ENCODE measurements at places on chromosomes 6 and 20. TPM values are rescaled to one million over a fixed set of nuclear protein-coding genes. Genes with fewer than 3 reads are reported as not detected.

- H3K27me3 ChIP-seq = no peaks in the 10 kb centered on the region
- DNase-seq = peak; percentile 91
- H3K4me1 ChIP-seq = no peaks in the 10 kb centered on the region
- H3K27ac ChIP-seq = peak overlapping the region; percentile 59
Observed at GRCh38 chr20:50379049-50379990, 130.9 kb upstream of the PTPN1 start.

GRCh38 chr6:7108964-7109836 is 1.4 kb downstream of the RREB1 start:
- H3K27ac ChIP-seq = peak overlapping the region; percentile 99
- H3K27me3 ChIP-seq = no peaks in the 10 kb centered on the region
- peak overlapping the region; percentile 92 for H3K4me3 ChIP-seq
- DNase-seq = peak; percentile 76
- peaks cover 14% of the 10 kb centered on the region for H3K4me1 ChIP-seq

GRCh38 chr6:95478941-95479340 is 98.4 kb upstream of the MANEA start:
- no peaks in the 10 kb centered on the region for H3K36me3 ChIP-seq
- H3K27ac ChIP-seq = no peak overlapping the region
- H3K27me3 ChIP-seq = no peaks in the 10 kb centered on the region
- no peaks in the 10 kb centered on the region for H3K4me1 ChIP-seq
- DNase-seq = no peak

DNA sequence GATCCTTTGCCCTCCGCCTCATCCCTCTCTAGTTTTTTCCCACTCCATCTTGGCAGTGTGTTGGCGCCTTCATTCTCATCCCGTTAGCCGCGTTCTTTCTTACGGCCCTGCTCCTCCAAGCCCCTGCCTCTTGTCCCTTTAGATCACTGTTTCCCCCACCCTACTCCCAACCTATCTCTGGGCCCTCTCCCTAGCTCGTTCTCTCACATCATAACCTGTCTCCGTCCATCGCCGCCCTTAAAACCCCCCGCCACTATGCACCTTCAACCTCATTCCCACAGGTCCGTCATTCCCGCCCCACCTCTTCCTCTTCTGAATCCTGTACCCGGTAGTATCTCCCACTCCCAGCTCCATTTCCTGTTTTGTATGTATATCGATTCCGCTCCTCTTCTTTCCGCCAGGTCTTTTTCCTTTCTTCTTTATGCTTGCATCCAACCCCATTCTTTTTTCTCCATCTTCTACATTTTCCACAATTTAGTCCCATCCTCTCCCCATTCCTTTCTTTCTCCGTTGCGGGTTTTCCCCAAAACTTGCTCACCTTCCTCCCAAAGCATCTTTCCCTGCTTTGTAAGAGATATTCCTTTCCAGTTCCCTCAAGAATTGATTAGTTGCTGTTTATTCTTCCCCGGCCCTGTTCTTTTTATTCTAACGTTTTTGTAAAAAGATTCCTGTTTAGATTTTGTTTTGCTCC is 671 bp downstream of the EFHC1 start:
- peaks cover 5% of the 10 kb centered on the region for H3K4me1 ChIP-seq
- peak overlapping the region; percentile 79 for H3K4me3 ChIP-seq
- H3K27me3 ChIP-seq = no peaks in the 10 kb centered on the region
- no peak for DNase-seq
- peak overlapping the region; percentile 47 for H3K27ac ChIP-seq

DNA sequence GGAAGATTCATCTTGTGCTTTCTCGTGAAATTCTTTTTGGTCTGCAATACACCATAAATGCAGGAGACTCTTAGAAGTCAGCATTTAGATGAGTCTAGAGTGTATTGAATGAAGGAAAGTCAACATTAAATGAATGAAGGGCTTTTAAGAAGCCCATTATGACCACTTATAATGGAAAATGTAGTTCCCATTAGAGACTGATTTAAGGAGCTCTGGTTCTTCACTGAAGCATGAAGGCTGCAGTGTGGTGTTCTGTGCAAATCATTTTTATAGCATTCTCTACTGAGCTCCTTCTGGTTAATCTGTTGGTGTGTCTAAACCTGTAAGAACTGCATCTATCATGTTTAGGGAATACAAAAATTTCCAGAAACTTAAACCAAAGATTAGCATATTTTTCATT is 19.7 kb downstream of the NCOA7 start:
- no peak for DNase-seq
- no peak overlapping the region for H3K27ac ChIP-seq
- no peak overlapping the region for H3K4me3 ChIP-seq
- no peaks in the 10 kb centered on the region for H3K4me1 ChIP-seq
- H3K27me3 ChIP-seq = no peaks in the 10 kb centered on the region

GRCh38 chr6:42025066-42025844 is 25.1 kb upstream of the TAF8 start:
- no peaks in the 10 kb centered on the region for H3K4me1 ChIP-seq
- H3K27ac ChIP-seq = no peak overlapping the region
- DNase-seq = no peak

DNA sequence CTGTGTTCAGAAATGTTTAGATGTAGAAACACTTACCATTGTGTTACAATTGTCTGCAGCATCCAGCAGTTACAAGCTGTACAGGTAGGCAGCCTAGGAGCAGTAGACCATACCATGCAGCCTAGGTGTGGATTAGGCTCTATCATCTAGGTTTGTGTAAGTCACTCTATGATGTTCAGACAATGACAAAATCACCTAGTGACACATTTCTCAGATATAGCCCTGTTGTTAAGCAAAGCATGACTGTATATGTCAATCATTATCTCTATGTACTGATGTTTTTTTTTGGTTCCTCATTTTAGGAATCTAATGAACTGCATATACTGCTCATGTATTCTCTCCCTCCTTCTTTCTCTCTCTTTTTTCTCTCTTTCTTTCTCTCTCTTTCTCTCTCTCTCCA is 22.2 kb downstream of the CST8 start:
- H3K4me3 ChIP-seq = no peak overlapping the region
- H3K36me3 ChIP-seq = no peaks in the 10 kb centered on the region

DNA sequence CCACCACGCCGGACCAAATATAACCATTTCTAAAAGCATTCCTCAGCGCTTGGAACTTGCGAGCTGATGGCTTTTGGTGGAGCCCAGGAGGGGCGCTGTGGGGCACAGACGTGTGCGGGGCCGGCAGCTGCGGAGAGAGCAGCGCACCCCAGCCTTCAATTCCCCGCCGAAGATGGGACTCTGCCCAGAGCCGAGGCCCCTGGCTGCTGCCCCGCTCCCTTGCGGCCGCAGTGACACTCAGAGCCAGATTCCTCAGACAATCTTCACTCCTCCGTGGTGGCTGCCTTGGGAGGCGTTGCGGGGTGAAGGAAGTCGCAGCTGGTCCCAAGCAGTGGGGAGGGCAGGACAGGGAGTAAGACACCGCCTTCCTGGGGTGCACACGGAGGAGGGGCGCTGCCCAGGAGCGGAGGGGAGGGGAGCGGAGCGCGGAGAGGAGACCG is 87.7 kb downstream of the TMEM242 start:
- H3K4me1 ChIP-seq = no peaks in the 10 kb centered on the region
- peak; percentile 67 for DNase-seq
- H3K4me3 ChIP-seq = peak overlapping the region; percentile 52
- peaks cover 12% of the 10 kb centered on the region for H3K27me3 ChIP-seq

- no peak for DNase-seq
- no peaks in the 10 kb centered on the region for H3K27me3 ChIP-seq
- no peaks in the 10 kb centered on the region for H3K36me3 ChIP-seq
- no peaks in the 10 kb centered on the region for H3K4me1 ChIP-seq
- H3K4me3 ChIP-seq = no peak overlapping the region
- no peak overlapping the region for H3K27ac ChIP-seq
Observed at GRCh38 chr20:9360431-9360830, 154.0 kb upstream of the LAMP5 start.

- no peak overlapping the region for H3K4me3 ChIP-seq
- no peaks in the 10 kb centered on the region for H3K36me3 ChIP-seq
- no peaks in the 10 kb centered on the region for H3K27me3 ChIP-seq
- H3K27ac ChIP-seq = no peak overlapping the region
Observed at GRCh38 chr6:12313306-12313991, 23.3 kb downstream of the EDN1 start.

DNA sequence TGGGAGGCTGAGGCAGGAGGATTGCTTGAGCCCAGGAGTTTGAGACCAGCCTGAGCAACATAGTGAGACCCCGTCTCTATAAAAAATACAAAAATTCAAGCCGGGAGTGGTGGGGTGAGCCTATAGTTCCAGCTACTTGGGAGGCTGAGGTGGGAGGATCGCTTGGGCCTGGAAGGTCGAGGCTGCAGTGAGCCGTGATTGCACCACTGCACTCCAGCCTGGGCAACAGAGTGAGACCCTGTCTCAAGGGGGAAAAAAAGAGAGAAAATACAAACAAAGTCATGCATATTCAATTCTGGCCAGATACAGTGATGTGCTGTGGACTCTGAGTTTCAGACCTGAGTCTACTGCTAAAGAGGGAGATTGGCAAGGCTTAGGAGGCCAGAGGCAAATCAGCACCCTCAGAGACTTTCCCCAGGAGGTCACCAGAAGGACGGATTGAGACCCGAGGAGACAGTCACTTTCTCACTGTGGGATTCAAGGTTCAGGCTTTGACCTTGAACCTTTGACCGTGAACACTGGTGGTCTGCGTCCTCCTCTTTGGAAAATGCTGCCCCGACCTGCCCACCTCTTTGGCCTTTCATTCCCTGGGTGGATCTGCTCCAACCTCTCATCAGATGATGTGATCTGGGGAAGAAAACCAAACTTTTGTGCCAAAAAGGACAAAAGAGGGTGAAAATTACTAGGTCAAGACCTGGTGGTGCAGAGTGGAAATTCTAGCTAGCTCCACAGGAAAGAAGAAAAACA is 31.2 kb downstream of the TGM2 start:
- no peak overlapping the region for H3K4me3 ChIP-seq
- no peak for DNase-seq
- H3K4me1 ChIP-seq = no peaks in the 10 kb centered on the region
- H3K36me3 ChIP-seq = no peaks in the 10 kb centered on the region

DNA sequence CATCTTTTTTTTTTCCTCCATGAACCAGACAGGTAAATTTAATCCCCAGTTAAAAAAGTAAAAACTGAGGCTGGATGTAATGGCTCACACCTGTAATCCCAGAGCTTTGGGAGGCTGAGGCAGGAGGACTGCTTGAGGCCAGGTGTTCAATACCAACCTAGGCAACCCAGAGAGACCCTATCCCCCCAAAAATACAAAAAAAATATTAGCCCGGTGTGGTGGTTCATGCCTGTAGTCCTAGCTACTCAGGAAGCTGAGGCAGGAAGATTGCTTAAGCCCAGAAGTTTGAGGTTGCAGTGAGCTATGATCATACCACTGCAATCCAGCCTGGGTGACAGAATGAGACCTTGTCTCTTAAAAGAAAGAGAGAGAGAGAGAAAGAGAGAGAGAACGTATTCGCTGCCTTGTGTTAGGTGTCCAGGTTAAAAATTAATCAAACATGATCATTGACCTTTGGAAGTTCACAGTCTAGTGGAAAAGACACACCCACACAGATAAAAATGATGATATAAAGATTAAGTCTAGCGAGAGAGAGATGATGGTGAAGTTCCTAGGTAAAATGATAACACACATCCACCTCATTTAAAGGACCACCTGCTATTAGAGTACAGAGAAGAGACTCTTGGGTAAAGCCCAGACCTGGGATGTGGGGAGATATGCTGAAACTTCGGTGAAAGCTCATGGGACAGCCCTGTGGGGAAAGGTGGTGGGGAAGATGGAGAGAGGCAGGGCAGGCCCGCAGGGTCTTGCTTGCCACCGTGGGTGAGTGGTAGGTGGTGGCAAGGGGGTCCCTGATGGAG is 4.8 kb upstream of the NHSL1 start:
- H3K36me3 ChIP-seq = no peaks in the 10 kb centered on the region
- peaks cover 19% of the 10 kb centered on the region for H3K4me1 ChIP-seq
- no peak for DNase-seq
- peak overlapping the region; percentile 87 for H3K27ac ChIP-seq

DNA sequence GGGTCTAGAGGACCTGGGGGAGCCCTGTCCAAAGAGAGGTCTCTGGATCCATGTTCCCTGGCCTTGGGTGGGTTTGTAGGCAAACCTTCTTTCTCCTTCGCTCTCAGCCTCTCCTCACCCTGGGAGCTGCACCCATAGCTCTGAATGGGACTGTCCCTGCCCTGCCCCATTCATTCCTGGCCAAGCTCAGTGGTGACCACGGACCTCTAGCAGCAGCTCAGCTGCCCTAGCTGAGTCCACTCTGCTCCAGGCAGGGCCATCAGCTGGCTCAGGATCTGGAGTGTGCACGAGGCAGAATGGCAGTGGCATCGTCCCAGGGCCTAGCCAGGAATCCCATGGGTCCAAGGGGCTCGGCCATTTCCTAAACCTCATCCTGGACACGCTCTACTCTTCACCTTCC is 5.3 kb downstream of the ULBP3 start:
- H3K4me3 ChIP-seq = no peak overlapping the region
- no peaks in the 10 kb centered on the region for H3K27me3 ChIP-seq
- H3K36me3 ChIP-seq = no peaks in the 10 kb centered on the region
- H3K4me1 ChIP-seq = no peaks in the 10 kb centered on the region
- H3K27ac ChIP-seq = no peak overlapping the region

DNA sequence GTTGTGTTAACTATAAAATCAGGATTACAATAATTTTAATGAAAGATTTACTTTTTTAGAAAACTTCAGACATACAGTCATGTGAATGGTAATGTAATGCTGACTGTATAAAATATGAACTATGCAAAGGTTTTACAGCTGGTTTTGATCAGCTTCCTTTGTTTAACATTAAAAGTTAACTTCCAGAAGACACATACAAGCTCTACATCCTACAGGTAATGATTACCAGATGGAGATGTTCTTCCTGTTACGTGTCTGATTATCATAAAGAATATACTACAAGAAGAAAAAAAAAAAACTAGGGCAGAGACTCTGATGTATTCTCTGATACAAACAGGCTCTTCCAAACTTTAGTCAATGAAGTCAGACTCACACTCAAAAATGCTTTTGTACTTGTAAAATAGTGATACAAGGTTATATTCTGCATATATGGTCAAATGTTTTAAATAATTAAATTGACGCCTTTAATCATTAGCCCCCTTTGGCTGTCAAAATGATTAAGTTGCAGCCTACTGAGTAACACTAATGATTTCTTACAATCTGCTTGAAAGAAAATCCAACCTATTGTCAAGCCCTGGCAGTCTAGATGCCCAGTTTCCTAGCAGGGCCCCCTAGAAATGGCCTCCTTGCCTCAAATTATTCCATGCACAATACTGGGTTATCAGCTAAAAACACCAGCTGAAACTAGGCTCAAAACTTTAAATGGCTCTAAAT is 251.8 kb upstream of the RUNX2 start:
- no peaks in the 10 kb centered on the region for H3K36me3 ChIP-seq
- no peaks in the 10 kb centered on the region for H3K27me3 ChIP-seq
- no peak overlapping the region for H3K27ac ChIP-seq
- no peaks in the 10 kb centered on the region for H3K4me1 ChIP-seq

Gene C6orf58
- not detected for total RNA-seq

Gene MEI4
- not detected for total RNA-seq

Gene RTF2
- total RNA-seq = 67.3 TPM

Gene RRAGD
- 4.4 TPM for total RNA-seq

Gene LY6G5C
- total RNA-seq = 2.8 TPM
